ENCODE measurements at places on chromosomes 6 and 20.

DNA sequence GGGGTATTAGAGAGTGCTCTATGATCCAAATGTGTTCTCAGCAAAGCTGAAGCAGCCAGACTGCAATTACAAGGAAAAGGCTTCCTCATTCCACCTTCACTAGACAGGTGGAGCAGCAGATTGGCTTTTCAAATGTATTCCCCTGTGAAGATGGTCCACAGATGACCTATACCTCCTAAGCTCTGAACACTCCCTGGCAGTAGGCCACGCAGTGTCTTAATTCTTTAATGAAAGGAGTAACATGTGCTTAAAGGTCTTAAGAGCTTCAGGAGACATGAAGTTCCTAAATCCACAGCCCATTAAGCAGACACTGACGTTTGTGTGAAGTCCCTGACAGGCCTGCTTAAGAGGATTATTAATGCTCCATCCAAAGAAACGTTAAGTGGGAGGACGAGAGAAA is 138.9 kb upstream of the NUP153 start:
- DNase-seq, result no peak

DNA sequence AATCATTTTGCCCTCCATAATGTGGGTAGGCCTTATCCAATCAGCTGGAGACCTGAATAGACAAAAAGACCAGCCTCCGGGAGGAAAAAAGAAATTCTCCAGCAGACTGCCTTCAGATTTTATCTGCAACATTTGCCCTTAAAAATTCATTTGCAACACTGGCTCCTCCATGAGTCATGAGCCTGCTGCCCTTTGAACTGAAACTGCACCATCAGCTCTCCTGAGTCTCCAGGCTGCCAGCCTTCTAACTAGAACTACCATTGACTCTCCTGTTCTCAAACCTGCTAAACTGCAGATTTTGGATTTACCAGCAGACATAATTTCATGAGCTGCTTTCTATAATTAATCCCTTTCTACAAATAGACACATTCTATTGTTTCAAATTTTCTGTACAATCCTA is 223.9 kb upstream of the THEMIS start:
- DNase-seq, result no peak

DNA sequence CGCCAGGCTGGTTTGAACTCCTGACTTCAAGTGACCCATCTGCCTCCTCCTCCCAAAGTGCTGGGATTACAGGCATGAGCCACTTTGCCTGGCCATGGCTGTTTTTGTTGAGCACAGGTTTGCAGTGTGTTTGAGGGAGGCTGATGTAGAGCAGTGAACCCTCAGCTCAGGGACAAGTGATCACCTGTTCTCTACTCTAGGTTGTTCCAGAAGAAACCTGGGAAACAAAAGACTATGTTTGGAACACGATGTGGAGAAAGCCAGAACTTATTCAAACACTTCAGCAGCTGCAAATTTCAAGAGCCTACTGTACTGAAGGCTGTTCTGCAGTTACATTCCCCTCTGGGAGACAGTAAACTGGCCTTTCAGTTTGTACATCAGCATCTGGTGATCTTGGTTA is 4.7 kb downstream of the TULP1 start:
- no peak for DNase-seq

DNA sequence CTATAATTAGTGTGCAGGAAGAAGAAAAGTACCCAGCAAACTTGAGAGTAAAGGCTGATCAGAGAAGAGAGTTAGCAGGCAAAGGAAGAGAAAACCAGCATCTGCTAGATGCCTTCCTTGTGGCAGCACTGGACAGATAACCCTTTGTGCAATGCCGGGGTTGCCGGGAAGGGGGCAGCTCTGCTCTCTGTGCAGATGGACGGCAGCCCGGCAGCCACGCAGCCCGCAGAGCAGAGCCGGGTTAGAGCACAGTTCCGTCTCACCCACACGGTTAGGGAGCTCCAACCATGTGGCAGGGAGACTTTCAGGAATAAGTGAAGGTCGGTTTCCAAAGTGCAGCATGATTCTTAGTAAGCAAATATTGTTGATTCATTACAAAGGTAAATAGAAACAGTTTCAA is 80.0 kb upstream of the RPS6KA2 start:
- no peak for DNase-seq

GRCh38 chr20:38859070-38859690 is 53.7 kb downstream of the PPP1R16B start:
- DNase-seq, result no peak

- DNase-seq, result no peak
Observed at GRCh38 chr6:157688275-157688959, 134.6 kb upstream of the SNX9 start.

DNA sequence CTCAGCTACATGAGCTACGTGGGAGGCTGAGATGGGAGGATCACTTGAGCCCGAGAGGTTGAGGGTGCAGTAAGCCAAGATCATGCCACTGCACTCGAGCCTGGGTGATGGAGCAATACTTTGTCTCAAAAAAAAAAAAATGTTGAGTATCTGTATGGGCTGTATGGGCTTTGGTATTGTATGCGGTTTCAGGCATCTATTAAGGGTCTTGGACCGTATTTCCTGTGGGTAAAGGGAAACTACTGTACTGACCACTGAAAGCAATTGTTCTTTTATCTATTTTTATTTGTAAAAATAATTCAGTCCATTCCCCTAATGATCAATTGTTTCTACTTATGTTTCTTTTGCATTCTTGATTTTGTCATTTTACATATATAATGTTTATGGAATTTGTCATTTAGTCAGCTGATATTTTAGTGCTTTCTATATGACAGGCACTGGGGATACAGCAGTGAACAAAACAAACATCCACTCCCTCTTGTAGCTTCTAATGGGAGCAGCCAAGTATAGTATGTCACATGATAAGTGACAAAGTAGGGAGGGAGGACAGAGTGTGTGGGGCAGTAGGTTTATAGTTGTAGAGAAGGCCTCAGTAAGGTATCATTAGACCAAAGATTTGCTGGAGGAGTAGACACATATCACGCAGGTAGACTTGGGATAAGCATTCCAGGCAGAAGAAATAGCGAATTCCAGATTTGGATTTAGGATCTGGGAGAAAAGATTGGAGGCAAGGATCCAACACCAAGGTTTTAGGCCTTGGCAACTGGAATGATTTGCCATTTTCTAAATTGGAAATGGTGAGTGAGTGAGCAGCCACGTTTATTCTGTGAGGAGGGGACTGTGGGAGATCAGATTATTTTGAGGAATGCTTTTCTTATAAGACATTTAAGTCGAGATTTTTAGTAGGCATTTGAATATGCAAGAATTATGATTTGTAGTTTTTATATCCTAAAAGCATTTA is 6.0 kb downstream of the PCMT1 start:
- no peak for DNase-seq

- no peak for DNase-seq
Observed at GRCh38 chr6:39365281-39366074, 43.0 kb upstream of the KCNK16 start.

Measured in DMS 273 treated with DMSO at 0.1 percent for 48 hours (cell line).